ENCODE measurements at places on chromosomes 16 and 17. TPM values are rescaled to one million over a fixed set of nuclear protein-coding genes. Genes with fewer than 3 reads are reported as not detected.

Gene CMTM2
- 0.73 TPM for total RNA-seq

Gene CCL1
- total RNA-seq = 0.87 TPM

Gene TSPOAP1
- 57.5 TPM for total RNA-seq

Gene CA4
- total RNA-seq = not detected

Gene CRK
- 17.5 TPM for total RNA-seq

Gene OR4D1
- total RNA-seq = 0.54 TPM

All from activated CD4-positive, alpha-beta T cell treated with anti-CD3 and anti-CD28 coated beads, Interleukin-2, amount 10 ng/mL, durations not matched to agents 7 days and 5 days (primary cell).